Muscle of back (tissue), 13 donors: ENCODE measurements at places on chromosomes 1 and 21. TPM values are rescaled to one million over a fixed set of nuclear protein-coding genes. Genes with fewer than 3 reads are reported as not detected.

Gene TNNI3K
- 1.2 TPM for polyA plus RNA-seq

Gene MYBPHL
- polyA plus RNA-seq = 1.1 TPM

Gene THEMIS2
- 3.1 TPM for polyA plus RNA-seq

Gene LAD1
- polyA plus RNA-seq = 10.1 TPM

Gene PIGV
- polyA plus RNA-seq = 9.2 TPM

Gene DDR2
- polyA plus RNA-seq = 53.8 TPM

Gene GSTM1
- not detected for polyA plus RNA-seq

- DNase-seq = no peak
Observed at GRCh38 chr1:156118177-156118868, 3.8 kb downstream of the LMNA start.

DNA sequence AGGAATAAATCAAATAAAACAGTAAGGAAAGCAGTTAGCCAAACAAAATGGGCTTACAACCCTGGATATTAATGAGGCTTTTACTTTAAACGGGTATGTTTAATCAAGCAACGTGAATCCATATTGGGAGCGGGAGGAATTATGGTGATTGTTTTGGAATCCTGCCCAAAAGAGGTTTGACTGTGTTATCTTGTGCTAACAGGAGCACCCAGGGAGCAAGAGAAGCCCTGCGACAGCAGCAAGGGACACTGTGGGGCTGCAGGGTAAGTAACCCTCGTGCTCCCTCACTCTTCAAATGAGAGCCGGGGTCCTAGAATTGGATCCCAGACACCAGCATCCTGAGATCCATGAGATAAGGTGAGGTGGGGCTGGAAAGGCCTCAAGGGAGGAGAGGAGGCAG, 72.6 kb upstream of the PGBD5 start:
- DNase-seq = no peak

GRCh38 chr1:92585831-92586230, 99.1 kb upstream of the GFI1 start:
- DNase-seq = no peak

GRCh38 chr1:145992958-145993617, 3.3 kb downstream of the TXNIP start:
- DNase-seq = no peak

- DNase-seq = peak; percentile 52
Observed at GRCh38 chr21:41768437-41769042, 1.7 kb upstream of the RIPK4 start.

GRCh38 chr1:87926921-87927320, 598.2 kb downstream of the LMO4 start:
- DNase-seq = peak; percentile 71

GRCh38 chr1:26285366-26286063, 5.6 kb downstream of the SH3BGRL3 start:
- DNase-seq = no peak

- DNase-seq = no peak
Observed at GRCh38 chr1:205449750-205450443, 5.9 kb downstream of the BLACAT1 start.
